ENCODE measurements at places on chromosomes 7 and 10.

GRCh38 chr7:41333511-41333910 lies 369.4 kb downstream of the INHBA start:
- DNase-seq: no peak

- DNase-seq: no peak
These were observed 61.8 kb downstream of the PIK3CG start for GRCh38 chr7:106926892-106927291.

- DNase-seq: no peak
These were observed 66.9 kb downstream of the OGDH start for GRCh38 chr7:44673324-44673723.

DNA sequence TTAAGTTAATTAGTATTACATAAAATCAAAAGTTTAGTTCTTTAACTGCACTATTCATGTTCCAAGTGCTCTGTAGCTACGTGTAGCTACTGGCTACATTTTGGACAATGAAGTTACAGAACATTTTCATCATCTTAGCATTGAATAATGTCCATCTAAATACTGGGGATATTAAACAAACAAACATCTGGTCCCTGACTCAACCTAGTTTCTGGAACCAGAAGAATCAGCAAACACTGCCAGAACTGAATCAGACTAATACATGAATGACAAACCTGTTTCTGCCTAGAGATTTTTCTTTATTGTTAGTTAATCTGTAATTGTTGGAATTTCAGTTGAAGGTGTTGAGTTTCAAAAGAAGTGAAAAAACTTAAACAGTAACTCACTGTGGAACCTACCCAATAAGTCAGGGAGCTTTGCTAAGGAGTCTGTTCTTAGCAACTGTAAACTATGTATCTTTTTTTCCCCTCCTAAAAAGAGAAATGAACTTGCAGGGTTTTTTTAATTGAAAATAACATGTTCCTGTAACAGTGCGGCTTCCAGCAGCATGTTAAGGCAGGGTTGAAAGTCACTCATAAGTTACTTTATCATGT lies 58.3 kb downstream of the CDK13 start:
- DNase-seq: no peak

DNA sequence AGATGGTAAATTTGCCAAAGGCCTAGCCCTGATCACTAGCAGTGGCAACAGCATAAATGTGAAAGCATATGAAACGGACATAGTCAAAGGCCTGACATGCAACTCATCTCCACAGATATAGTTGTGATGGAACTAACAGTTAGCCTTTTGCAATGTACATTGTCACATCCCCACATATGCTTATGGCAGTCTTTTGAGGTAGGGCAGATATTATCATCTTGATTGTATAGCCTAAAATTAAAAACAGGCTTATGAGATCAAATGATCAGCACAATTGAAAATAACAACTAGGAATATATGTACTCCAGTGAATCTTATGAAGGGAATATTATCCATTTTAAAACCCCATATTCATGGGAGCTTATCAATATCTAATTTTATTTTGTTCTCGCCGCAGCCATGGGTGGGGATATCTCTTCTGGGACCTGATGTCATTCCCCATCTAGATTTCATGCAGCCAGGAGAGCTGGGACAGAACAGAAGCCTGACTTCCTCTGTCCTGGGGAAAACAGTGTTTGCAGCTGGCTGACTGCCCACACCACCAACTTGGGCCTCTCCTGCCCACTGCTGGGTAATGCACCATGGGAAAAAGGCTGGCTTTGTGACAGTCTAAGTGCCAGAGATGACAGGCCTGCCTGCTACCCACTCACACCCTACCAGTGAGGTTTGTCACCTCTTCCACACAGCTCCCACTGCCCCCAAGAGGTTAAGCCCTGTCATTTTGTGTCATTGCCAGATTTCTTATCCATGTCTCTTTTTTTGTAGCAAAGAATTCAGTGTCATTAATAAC lies 180.2 kb upstream of the FZD1 start:
- no peak for DNase-seq

DNA sequence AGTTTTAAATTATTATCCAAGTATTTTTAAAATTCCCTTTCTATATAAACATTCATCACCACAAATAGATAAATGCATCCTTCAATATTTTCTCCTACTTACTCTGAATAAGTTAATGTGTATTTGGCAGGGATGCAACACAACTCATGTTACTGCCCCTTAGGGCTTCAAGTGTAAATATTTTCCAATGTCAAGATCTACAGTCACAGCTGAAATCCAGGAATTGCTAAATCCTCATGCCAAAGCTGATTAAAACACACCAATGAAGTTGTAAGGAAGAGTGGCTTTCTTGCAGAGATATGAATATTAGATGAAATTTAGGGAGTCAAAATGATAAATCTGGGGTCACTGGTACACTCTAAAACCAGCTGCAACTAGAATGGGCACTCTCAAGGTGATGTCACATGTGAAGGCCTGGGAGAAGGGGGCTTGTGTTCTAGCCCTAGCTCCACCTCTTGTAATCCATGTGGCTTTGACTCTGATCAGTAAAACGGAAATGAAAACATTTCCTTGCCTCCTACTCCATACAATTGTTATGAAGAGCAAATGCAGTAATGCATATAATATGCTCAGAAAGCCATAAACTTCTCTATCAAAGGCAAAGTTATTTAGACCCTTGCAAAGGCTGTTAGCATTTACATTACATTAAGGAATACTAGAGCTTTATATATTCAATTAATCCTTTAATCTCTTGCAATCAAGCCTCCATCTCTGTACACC lies 228.1 kb upstream of the NFE2L3 start:
- DNase-seq: no peak

DNA sequence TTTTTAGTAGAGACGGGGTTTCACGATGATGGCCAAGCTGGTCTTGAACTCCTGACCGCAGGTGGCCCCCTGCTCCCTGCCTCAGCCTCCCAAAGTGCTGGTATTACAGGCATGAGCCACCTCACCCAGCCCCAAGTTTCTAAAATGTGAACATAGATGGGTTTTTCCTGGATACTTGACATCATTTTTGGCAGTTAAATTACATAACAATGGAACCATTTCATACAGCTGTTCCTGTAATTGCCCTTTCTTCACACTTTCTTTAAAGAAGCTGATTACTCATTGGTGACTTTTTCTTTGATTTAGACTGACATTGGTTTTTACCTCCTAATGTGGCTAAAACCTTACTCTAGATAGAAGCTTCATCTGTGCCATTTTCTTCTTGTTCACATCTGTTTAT lies 5.9 kb downstream of the ZKSCAN1 start:
- no peak for DNase-seq

DNA sequence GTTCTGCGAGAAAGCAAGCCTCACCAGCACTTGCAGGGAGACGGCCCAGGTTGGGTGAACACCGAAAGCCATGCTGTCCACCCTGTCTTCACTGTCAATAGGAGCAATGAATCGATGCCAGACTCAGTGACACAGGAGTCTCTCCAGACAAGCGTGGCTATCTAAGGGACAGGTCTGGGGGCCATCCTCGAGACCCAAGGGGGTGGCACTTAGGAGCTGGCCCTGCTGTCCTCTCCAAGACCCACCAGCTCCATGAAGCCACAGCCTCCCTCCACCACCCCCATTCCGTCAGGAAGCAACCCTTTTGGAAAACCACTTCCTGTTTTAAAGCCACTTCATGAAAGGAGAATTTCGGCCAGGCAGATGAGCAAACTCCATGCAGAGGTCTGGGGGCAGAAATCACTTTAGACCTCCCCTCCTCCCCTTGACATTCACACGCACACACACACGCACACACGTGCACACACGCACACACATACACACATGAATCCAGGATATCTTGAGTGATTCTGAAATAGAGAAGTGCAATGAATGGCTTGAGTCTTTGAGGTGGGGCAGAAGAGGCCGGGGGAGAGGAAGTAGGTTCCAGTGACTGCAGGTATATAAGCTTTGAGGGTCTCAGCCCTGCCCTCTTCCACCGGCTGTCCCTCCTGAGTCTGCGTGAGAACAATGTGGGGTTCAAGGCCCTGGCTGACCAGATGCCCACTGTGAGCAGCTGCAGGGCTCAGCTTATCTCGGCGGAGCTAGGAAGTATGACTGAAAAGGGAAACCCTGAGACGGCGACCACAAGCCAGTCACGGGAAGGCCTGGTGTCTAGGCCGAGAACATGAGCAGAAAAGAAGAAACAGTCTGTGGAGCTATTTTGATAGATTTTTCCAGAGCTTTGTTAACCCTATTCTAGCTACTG lies 25.0 kb downstream of the RGS10 start:
- no peak for DNase-seq

GRCh38 chr7:70091362-70091761 lies 493.1 kb downstream of the AUTS2 start:
- DNase-seq: no peak

DNA sequence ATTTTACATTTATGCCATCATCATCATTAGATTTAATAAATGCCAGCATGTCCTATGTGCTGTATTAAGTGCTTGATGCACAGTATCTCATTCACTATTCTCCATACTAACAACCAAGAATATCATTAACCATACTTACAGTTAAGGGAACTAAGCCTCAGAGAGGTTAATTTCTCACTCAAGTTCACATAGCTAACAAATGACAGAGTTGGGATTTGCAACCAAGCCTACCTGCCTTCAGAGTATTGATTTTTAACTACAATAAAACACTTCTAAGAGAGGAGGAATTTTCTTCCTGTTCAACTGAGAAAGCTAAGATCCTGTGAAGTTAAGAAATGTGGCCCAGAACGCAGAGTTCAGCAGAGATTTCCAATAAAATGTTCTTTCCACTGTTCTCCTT lies 403.0 kb downstream of the KCNMA1 start:
- DNase-seq: no peak

DNA sequence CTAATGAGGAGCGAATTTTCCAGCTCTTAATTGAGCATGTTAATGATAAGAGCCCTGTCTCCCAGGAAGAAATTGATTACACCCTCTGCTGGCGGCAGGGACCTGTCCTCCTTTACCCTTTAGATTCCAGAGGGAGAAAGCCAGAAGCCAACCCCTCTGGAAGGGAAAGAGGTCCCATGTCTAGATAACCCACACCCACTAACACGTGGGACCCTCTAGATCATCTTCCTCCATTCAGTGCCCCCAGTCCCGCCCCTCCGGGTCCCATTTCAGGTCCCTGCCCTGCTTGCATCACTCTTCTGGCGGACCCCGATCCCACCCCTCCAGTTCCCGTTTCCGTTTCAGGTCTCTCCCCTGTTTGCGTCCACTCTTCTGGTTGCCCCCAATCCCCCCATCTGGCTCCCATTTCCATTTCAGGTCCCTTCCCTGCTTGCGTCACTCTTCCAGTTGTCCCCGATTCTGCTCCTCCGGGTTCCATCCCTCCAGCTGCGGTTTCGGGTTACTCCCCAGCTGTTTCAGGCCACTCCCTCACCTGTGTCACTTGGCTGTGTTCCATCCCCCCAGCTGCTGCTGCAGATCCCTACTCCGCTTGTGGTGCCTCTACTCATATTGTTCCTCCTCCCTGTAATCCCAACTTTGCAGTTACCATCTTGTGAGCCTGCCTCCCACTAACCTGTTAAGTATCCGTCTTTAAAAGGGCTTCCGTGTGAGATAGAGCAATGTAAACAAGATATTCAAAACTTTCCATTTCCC lies 202.4 kb downstream of the SH2D4B start:
- DNase-seq: no peak

DNA sequence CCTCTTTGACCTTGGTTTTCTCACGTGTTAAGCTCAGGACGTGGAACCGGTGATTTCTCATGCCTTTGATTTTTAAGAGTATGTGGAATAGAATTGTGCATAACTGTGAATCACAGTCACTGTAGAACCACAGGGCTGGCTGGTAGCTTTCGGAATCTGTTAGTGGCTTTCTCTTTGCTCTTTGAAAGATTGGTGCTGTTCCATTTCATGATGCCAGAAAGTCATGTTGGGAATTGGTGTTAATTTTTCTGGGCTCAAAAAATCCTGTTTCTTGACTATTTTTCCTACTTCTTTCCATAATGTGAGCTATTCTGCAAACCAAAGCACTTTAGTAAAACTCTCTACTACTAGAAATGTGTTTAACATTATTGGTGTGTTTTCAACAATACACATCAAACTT lies 73.0 kb downstream of the CACNB2 start:
- no peak for DNase-seq

- no peak for DNase-seq
These were observed 114.0 kb upstream of the HGF start for GRCh38 chr7:81883801-81884393.

DNA sequence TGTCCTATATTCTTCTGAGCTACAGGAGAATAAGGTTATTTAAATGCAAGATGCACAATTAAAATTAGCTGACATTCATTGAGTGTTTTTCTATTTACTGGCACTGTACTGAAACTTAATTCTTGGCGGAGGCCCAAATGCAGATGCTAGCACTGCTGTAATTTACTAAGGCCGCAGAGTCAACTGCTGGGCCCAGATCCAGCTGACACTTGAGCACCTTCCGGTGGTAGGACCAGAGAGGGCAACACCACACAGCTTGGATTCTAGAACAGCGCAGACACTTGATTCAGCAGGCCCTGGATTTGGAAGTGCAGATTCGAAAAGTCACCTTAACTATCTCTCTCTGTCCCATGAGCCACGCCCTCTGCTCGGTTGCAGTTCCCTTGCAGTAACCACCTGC lies 228.6 kb upstream of the TMEM72 start:
- DNase-seq: no peak

GRCh38 chr7:111333010-111333409 lies 229.3 kb downstream of the IMMP2L start:
- DNase-seq: no peak

DNA sequence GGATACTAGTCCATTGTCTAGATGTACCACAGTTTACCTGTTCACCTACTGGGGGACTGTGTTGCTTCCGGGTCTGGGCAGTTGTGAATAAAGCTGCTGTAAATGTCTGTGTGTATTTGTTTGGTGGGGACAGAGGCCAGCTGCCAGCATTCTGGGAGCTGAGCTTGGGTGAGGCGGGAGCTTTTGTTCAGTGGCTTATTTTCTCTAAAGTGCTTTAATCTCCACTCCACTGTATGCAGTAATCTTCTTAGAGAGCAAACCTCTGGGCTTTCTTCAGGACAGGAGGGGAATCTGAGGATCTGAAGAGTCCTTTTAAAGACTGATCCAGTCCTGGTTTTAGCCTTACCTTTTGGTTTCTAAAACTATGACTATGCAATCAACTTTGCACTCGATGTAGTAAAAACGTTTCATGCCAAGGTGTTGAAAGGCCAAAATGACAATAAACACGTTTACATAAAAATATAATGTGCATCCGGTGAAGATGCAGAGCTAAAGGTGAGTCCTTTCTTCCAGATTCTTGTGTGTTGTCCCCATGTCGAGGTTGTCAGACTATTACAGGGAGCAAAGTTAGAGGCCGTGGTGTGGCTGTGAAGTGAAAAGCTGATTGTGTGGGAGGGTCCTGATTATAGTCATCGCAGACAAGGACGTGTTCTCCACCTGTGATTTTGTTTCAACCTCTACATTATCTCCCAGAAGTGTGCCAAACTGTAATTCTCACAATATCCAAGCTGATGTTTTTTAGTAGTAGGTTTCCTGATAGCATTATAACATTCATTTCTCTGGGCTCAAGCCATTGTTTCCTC lies 279.8 kb downstream of the CAMK1D start:
- no peak for DNase-seq

GRCh38 chr7:30178748-30179436 lies 44.1 kb downstream of the MTURN start:
- DNase-seq: no peak

- no peak for DNase-seq
These were observed 56.2 kb upstream of the ABLIM1 start for GRCh38 chr10:114714281-114714741.

- DNase-seq: no peak
These were observed 5.3 kb downstream of the MEOX2 start for GRCh38 chr7:15681186-15681585.

GRCh38 chr10:61130366-61130765 lies 186.4 kb upstream of the RHOBTB1 start:
- DNase-seq: no peak

GRCh38 chr7:136251826-136252225 lies 274.7 kb upstream of the MTPN start:
- no peak for DNase-seq

- DNase-seq: no peak
These were observed 195.0 kb downstream of the DNAJC1 start for GRCh38 chr10:21808550-21808949.

All from left kidney (tissue), 8 donors.